PC-3 (cell line): ENCODE measurements at places on chromosomes 12 and 14. TPM values are rescaled to one million over a fixed set of nuclear protein-coding genes. Genes with fewer than 3 reads are reported as not detected.

Gene ZC2HC1C
- total RNA-seq: 3.4 and 9.5 TPM in 2 replicates

Gene GALNT4
- total RNA-seq: 6.8 and 8.1 TPM in 2 replicates

Gene GPD1
- total RNA-seq: 0.11 and 0.40 TPM in 2 replicates

Gene CLECL1
- not detected in 2 replicates for total RNA-seq

Gene VEZT
- 83.6 and 85.9 TPM in 2 replicates for total RNA-seq

Gene SNRNP35
- 15.9 and 22.9 TPM in 2 replicates for total RNA-seq
